NCI-H1417 (cell line): ENCODE measurements at places on chromosomes 2 and 18.

GRCh38 chr2:161994761-161995520, 79.1 kb downstream of the DPP4 start:
- DNase-seq = no peak

- no peak for DNase-seq
These were observed 21.7 kb downstream of the MIB1 start for GRCh38 chr18:21762181-21762772.

GRCh38 chr2:45300026-45300750, 290.9 kb upstream of the SIX2 start:
- peak; percentile 91 for DNase-seq

DNA sequence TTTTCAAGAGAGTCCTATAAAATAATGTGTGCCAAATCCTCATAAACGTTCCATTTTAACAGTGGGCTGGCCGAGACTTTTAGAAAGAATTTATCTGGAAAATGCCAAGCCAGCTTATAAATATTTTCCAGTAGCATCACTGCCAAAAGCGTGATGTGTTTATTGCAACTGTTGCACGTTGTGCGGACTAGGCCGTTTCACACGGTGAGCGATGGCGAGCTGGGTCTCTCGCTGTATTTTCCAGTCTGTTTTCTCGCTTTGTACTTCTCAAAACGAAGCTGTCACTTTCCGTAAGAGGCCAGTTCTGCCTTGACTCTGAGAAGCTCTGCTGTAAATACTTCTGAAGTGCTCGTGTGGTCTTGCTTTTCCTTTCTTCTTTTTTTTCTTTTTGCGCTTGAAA, 65.0 kb upstream of the ZNF236 start:
- DNase-seq = no peak

- no peak for DNase-seq
These were observed 171.9 kb upstream of the ACAA2 start for GRCh38 chr18:49985236-49985635.
